Activated CD8-positive, alpha-beta T cell treated with anti-CD3 and anti-CD28 coated beads, Interleukin-2, amount 10 ng/mL, durations not matched to agents 7 days and 5 days (primary cell): ENCODE measurements at places on chromosomes 11 and 22.

DNA sequence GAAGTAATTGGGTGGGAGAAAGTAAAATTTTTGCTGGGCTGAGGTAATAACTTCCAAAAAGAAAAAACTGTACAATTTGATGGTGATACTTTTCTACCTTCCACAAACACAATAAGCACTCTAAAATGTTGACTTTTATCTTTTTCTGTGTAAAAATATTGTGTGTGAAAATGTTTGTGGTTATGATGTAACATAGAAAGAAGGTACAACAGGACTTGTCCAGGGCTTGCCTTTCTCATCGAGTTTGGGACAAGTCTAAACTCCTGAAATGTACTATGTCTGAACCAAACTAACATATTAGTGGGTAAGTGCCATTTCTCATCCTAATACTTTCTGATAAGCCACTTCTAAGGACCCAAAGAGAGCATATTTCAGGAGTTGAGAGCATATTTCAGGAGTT lies 174.2 kb upstream of the PDGFD start:
- DNase-seq, result no peak

DNA sequence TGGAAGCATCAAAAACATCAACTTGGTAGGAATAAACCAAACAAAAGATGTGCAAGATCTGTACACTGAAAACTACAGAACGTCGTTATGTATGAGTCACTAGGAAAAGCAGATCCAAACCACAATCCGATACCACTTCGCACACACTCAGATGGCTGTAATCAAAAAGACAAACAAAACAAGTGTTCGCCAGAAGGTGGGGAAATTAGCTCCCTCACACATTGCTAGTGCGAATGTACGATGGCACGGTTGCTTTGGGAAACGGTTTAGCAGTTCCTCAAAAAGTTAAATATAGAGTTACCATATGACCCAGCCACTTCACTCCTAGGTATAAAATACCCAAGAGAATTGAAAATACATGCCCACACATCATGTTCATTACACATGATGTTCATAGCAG lies 14.8 kb upstream of the CARD10 start:
- peak; percentile 35 for DNase-seq

- DNase-seq, result no peak
Measured at GRCh38 chr22:50581031-50581949, 1.4 kb downstream of the CHKB start.

- DNase-seq, result no peak
Measured at GRCh38 chr11:111378185-111378860, 752 bp downstream of the POU2AF1 start.

GRCh38 chr11:9838961-9839360 lies 175.1 kb downstream of the SWAP70 start:
- no peak for DNase-seq

DNA sequence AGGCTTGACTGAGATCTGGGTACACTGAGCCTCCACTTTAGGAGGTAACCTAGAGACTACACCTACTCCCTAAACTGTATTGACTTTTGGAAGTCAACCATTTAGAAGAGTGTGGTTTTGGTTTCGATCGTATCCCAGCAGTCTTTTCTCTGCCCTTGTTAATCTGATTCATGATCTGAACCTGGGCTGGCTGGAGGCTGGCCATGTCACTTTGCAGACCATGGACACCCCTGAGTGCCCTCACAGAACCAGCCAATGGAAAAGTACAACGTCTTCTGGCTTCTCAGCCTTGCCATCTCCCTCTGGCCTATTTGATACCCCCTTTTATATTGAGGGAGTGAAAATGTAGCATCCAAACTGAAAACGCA lies 10.8 kb downstream of the EHF start:
- DNase-seq, result no peak

DNA sequence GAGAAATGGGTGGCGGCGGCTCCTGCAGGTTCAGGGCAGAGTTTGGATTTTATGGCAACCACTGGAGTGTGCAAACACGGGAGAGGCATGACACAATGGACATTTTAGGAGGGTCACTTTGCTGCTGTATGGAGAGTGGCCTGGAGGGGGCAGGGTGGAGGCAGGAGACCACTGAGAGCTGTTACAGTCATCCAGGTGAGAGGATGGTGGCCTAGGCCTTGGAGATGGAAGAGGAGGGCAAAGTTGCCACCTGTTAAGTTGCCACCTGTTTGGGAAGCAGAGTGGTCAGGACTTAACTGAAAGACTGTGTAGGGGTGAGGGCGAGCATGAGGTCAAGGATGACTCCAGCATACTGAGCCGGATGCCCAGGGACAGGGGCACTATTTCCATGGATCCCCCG lies 2.3 kb upstream of the RAD9A start:
- peak; percentile 73 for DNase-seq

DNA sequence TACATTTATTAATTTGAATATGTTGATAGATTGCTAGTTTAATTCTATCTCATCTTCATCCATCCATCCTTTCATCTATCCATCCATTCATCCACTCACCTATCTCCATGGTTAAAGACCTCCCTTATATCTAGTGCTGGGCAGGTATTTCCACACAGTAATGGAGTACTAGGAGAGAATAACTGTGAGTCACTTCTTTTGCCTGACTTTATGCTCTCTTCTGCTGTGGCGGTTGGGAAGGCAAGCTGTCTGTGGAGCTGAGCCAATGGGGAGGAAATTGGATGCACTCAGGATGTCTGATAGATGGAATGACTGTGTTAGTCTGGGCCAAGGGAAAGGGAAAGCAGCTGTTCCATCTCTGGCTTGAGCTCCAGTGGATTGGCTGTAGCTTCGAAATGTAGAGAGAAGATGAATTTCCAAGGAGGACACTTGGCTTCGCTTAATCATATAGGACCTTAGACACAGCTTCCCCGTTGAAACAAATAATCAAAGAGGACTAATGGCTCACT lies 60.3 kb downstream of the NELL1 start:
- DNase-seq, result no peak

DNA sequence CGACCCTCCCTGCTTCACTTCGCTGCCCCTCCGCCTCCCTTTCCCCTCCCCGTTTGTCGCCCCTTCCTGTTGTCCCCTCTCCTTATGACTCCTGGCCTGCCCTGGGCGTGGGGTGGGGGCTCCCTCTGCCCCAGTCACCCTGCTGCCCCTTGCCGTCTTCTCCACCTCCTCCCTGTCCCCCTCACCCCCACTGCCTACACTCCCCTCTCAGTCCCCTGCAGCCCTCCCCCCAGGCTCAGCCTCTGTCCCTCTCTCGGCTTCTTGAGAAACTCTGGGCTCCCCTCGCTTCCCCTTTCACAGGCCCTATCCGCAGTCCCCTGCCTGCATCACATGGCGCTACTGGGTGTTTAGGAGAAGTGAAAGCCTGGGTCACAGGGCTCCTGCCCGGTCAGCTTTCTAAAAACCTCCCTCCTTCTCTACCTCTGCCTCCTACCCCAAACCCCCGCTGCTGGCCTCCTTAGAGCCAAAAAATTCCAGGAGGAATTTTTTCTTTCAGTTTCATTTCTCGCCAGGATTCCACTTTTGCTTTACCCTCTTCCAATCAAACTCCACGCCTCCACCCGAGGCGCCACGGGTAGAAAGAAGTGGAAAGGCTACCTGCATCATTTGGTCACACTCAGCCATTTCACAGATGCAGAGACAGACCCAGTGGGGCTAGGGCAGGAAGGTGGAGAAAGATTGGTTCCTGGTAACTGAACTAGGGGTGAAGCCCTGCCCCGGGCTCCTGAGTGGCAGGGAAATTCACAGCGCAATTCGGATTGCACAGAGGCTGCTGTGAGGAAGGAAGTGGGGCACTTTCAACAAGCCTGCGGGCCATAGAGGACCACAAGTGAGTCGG lies at the start of gene SLC15A3:
SLC15A3 (minus strand) TSS at position 273 of the 838 bp plus-strand sequence. CDS start 625 bp downstream, outside the sequence.
- peak; percentile 63 for DNase-seq

GRCh38 chr11:47955061-47955755 lies 25.2 kb upstream of the PTPRJ start:
- DNase-seq, result no peak

DNA sequence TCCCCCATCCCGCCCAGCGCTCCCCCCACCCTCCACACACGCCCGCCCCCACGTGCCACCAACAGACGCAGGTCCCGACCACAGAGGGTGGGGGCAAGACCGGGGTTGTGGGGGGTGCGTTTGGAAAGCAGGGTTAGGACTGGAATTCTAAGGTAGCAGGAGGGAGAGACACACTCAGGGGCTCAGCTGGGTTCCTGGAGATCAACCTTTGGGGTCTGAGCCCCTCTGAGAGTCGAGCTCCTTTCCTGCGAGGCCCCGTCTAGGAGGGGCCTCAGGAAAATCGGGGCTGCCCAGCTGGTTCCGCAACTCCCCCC lies 429 bp downstream of the PGGHG start:
- DNase-seq, result peak; percentile 65

GRCh38 chr11:72617080-72617762 lies 57.0 kb downstream of the PDE2A start:
- no peak for DNase-seq

DNA sequence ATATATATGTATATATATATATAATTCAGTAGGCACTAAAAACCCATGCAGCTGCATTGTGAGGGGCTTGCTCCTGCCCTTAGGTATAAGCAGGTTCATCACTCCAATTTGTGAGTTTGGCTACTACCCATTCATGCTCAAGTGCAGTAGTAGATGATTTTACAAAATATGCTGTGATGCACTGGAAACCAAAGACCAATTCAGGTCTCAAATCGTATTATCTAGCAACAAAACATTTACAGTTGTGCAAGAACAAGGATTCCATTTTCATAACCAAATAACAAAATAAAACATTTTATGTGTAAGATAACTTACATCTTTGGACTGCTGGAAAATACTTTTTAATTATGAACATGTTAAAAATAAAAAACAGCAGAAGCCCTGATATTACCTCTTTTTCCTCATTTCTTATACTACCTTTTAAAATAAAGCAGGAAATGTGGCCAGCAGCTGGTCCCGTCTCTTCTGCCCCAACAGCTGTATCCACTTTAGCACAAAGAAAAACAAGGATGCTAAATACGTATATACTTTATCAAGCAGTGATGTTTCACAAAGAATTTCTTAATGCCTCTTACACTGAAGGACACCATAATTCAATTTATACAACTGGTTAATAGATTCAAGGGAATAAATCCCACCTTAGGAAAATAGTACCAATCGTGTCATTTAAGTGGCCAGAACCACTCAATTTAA lies 2.8 kb downstream of the CREBZF start:
- DNase-seq, result no peak

DNA sequence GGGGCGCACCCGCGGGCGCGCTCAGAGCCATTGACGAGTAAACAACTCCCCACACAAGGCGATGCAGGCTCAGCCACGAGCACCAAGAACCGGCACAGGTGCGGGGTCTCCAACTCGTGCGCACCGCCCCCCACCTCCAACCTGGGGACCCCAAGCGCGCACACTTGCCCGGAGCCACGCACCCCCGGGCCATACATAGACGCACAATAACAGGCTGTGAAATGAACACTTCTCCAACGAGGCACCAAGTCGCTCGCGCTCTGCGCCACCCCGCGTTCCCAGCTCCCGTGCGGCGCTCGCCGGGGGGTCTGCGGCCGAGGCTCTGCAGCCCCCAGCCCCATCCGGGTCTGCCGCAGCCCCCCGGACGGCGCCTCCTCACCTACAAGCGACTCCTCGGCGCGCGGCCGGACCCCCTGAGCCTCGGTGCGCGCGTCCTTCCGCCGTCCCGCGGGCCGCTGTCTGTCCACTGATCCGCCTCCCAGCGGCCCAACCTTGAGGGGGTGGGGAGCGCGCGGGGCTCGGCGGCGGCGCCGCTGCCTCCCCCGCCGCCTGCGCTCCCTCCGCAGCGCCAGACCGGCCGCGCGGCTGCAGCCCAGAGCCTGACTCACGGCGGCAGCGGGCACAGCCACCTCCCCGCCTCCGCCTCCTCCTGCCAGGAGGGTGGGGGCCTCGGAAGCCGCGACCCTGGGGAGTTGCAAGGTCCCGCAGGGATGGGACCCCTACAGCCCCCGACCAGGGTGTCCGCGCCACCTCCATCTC lies 1.6 kb downstream of the IFITM10 start:
- no peak for DNase-seq

GRCh38 chr22:46074771-46075551 lies 75.4 kb upstream of the PPARA start:
- DNase-seq, result no peak

GRCh38 chr11:83151274-83151977 lies 5.5 kb upstream of the PCF11 start:
- no peak for DNase-seq

- DNase-seq, result peak; percentile 68
Measured at GRCh38 chr11:4072668-4073285, 21.8 kb upstream of the RRM1 start.

- no peak for DNase-seq
Measured at GRCh38 chr11:78239781-78240180, 51.1 kb downstream of the USP35 start.

- DNase-seq, result peak; percentile 68
Measured at GRCh38 chr22:23763579-23763945, 772 bp downstream of the C22orf15 start.

DNA sequence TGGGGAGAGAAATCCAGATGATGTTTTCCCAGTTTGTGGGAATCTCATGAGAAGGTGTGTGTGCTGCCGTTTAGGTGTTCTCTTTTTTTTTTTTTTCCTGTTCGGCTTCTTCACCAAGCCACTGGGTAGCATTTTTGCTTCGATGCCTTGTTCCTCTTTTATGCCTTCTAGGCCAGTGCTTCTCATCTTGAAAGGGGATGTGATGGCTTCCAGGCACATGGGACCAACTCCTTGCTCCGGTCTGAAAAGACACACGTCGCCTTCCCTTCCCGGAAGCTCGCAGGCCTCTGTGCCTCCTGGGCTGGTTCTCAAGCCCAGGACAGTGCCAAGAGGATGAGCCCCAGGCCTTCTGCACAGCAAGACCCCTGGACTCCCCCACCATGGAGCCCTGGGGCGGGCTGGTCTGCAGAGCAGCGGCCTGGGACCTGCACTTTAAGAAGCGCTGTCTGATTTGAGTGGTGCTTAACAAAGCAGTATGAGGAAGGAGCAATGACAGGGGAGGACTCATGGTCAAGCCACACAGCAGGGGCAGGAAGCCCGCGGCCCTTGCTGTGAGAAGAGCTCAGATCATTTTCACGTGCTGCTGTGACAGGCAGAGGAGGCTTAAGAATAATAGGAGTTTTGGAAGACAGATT lies 158.8 kb downstream of the MPPED1 start:
- DNase-seq, result no peak

- DNase-seq, result no peak
Measured at GRCh38 chr11:110948112-110948511, 235.9 kb upstream of the ARHGAP20 start.

DNA sequence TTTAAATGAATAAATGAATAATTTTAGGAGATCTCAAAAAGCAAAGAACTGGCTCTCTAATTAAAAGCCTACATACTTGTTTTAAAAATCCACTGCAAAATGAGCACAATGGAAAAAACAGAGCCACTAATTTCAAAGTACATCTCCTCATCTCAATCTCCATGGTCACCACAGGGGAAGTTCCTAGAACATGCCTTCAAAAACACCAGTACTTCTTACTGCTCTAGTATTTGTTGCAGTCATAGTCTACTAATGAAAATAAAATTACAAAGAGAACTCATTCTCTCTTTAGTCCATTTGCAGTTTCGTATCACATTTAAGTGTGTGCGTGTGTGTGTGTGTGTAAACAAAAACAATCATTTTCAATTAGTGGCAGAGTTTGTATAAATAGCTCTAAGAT lies 54.0 kb downstream of the PIK3C2A start:
- DNase-seq, result no peak

GRCh38 chr22:39087881-39088684 lies 9.0 kb upstream of the APOBEC3H start:
- no peak for DNase-seq
